ENCODE measurements at places on chromosomes 12 and 14.
A peak's percentile ranks its signal among the peaks of the same experiment; 100 is the strongest.

DNA sequence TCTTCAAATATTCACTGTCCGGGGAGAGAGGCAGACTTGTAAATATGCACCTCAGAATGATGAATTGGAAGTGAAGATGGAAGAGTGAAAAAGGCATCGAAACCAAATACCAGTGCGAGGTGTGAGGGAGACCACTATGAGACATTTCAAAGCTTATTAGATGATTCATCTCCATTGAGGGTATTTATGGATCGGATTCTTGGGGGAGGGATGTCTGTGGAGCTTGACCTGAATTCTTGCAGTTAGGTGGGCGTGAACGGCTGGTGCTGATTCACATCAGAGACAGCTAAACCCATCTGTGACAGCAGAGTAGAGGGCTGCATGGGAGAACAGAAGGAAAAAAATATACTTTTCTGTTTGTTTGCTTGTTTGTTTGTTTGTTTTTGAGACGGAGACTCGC, 677.2 kb downstream of the AACS start:
- no peak for DNase-seq

GRCh38 chr14:21891921-21892320, 218.3 kb upstream of the OR4E1 start:
- DNase-seq = no peak

DNA sequence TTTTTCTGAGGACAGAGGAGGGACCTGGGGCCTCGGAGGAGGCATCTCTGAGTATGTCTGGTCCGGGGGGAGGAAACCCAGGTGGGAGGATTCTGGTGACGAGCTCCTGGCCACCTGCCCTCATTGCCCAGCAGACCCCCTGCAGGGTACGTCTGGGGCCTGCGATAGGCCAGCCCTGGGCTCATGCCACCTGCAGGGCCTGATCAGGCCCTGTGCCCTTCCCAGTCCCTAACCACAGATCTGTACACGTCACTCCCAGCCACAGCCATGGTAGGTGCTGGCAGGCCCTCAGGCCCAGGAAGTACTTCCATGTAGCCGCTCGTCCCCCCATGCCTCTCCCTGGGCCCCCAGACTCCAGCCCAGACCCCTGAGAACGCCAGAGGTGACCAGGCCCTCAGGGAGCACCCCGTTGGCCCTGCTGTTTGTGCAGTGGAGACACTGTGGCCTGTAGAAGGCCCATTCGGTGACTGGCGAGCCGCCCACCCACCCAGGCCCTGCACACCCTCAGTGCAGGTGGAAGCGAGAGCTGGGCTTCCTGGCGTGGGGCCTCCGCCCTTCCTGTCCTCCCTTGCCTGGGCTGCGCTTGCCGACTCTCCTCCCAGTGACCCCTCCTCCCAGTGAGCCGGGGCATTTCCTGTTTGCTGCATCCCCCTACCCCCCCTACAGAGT, 5.7 kb downstream of the INF2 start:
- no peak for DNase-seq

DNA sequence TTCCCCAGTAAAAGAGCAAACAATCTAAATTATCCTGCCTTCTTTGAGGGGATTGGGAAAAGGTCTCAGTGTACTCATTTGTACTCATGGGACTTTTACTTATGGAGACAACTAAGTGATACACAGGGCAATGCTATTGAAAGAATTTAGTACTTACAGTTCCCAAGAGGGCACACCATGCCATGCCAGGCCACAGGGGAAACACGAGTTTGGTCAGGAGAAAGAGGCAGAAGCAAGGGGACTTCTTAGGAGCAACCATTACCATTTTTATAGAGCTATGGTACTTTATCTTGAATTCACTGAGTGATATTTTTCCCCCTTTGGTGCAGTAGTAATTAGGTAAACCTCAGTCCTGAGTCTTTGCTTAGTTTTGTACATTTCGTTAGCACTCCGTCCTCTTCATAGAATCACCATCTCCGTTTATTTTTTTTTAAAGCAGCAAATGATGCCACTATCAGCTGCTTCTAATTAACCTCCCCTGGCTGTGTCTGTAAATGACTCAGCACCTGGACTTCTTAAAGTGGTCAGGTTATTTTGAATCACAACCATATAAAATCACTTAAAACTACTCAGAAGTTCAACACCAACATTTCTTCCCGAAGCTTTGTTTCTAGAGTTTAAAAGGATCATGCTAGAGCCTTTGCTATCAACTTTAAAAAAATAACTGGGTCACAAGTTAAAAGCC, 5.9 kb upstream of the WASHC3 start:
- peak; percentile 39 for DNase-seq

DNA sequence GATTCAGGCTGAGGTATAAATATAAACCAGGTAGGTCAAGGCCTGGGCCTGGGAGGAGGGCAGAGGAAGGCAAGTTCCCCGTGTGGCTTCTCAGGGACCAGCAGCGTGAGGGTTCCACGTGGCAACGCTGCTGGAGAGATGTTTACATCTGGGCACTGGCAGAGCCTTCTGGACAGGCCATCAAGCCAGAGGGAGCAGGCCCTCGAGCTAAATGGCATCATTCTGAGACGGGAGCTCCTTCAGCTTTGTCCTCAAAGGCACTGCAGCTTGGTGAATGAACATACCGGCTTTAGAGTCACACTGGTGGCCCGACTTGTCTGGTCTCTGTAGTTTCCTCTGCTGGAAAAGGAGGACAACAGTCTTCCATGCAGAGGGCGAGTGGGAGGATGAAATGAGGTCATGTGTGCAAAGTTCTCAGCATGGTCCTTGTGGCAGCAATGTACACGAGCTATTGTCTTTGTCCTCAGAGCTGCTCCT, 231.3 kb downstream of the ZFP36L1 start:
- no peak for DNase-seq

DNA sequence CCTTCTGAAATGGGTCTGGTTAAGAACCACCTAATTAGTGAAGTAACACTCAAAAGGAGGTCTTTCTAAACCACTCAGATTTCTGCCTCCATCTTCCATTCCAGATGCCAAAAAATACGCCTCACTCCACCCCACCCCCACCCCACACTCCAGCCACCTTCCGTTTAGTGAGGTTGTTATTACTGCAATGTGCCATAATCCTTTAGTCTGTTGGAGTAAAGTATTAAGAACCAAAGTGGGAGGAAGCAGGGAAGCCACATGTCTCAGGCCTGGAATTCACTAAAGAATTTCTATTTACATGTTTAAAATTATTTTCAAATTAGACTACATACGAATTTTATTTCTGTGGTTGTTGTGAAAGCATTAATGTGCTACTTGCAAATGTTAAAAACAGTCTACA, 7.4 kb downstream of the KIF21A start:
- DNase-seq = no peak

GRCh38 chr12:54658306-54659264, 10.4 kb upstream of the DCD start:
- peak; percentile 38 for DNase-seq

DNA sequence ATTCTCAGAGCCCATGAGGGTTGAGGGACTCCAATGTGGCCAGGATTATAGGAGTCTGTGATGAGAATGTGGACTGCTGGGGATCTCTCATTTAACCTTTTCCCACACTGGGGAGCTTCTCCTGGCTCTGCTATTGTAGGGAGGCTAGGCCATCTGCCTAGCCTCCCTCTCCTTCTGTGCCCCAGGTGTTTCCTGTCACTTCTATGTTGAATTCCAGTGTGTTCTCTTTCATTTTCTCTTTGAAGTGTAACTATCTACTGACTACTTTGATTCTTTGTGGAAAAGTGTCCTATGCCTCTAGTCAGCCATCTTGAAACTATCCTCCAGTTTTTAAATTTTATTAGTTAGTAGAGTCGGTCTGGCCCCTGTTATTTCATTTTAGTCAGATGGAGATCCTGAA, 53.4 kb upstream of the ABCD2 start:
- DNase-seq = no peak

GRCh38 chr12:43285159-43285598, 266.8 kb downstream of the ADAMTS20 start:
- DNase-seq = peak; percentile 96

DNA sequence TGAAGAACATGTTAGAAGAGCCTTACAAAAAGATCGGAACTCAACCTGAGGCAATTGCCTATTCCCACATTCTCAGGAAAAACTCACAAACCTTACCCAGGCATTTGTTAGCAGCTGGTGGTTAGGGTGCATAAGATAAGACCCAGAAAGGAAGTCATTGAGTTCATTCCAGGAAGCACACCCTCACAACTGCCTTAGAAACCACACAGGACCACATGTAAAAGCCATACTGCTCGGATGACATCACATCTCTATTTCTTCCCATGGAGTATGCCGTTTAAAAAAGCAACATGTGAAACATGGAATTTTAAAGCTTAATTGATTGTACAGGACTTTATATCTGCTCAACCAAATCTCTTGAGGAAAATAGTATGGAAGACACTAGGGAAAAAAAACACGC, 411.2 kb downstream of the DAD1 start:
- DNase-seq = no peak

DNA sequence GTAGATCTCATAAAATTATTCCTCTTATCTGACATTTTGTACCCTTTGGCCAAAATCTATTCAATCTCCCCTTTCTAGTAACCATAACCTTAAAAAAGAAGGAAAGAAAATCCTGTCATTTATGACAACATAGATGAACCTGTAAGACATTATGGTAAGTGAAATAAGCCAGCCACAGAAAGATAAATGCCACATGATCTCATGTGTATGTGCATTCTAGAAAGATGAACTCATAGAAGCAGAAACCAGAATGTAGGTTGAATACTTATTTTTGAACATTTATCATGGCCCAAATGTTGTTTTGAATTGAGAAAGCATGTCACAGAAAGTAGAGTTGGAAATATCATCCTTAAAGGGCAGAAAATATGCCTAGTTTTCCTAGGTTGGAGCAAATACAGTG, 1053.6 kb downstream of the SLC6A15 start:
- no peak for DNase-seq

DNA sequence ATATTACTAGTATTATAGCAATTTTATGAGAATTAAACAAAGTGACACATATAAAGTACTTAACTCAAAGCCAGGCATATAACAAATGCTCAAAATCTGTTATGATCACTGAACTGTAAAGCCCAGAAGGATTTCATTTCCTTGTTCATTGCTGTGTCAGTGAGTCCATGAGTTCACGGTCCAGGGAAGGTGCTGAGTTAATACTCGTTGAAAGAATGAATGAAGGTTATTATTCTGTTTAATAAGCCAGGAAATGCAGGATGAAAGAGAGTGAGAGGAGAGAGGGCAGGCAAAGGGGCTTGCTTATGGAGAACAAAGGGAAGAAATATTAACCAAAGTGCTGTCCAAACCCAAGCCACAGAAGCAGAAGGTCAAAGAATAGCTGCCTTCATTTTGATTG, 40.2 kb upstream of the NT5DC3 start:
- no peak for DNase-seq

DNA sequence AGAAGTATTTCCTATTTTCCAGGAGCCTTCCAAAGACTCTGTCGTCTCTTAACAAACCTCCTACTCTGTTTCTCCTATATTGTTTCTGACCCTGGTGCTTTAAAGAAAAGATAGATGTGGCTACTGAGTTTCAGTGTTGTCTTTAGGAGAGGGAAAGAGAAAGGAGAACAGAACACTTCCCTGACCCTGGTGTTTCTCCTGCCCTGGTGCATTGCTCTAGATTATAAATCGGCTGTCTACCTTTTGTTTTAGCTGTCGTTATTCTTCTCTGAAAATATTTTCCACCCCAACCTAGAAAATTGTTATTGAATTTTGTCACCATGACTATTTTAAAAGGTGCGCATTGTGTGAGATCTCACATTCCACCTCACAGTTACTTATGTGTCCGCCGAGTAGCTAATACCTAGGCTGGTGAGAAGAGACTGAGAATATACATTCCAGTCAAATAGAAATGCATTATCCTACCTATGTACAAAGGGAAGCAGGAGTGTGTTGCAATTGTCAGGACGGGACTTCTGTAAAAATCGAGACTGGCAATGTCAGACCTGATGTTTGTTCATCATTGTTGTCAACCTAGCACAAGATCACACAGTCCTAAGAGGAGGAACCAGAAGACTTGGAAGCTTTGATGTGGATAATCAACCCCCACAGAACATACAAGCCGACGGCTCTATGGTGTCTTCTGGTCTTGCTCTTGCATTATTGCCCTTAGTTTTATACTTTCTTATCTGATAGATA, 108.7 kb upstream of the SLC38A4 start:
- no peak for DNase-seq

- DNase-seq = no peak
These were observed 5.0 kb upstream of the C1RL start for GRCh38 chr12:7114008-7114407.

GRCh38 chr14:74510959-74511409, 17.4 kb downstream of the ISCA2 start:
- DNase-seq = peak; percentile 36

DNA sequence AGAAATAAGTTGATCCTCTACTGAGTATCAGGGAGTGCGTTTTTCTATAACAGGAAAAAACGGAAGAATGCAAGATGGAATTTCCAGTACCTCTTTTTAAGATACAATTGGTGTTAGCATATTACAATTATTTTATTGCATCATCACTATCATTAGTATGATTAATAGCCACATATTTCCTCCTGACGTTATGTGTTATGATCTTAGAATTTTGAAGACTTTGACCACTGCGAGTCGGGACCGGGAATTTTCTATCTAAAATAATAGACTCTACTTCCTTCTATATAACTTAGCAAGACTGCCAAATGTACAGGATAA, 679 bp upstream of the SAV1 start:
- no peak for DNase-seq

DNA sequence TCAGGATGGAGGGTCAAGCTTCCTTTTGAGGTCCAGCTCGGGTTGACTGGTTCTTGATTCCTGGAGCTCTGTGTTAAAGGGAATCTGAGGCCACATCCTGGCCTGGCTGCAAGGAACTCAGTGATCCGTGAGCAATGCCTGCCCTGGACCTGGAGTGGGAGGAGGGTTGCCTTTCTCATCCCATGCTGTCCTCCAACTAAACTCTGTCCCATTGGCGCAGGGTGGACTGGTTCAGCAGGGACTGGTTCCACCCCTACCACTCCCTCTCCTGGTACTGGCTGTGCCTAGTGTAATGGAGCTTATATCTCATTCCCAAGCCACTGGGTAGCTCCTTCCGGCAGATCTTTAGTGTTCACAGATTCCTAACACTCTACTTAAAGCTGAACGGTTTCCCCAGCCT, 3.9 kb upstream of the CMKLR1 start:
- peak; percentile 2 for DNase-seq

- DNase-seq = no peak
These were observed at the start of gene SERPINA3 for GRCh38 chr14:94612174-94612573. SERPINA3 (plus strand) TSS chr14:94612391; CDS start chr14:94614442, 2,051 bp downstream.

DNA sequence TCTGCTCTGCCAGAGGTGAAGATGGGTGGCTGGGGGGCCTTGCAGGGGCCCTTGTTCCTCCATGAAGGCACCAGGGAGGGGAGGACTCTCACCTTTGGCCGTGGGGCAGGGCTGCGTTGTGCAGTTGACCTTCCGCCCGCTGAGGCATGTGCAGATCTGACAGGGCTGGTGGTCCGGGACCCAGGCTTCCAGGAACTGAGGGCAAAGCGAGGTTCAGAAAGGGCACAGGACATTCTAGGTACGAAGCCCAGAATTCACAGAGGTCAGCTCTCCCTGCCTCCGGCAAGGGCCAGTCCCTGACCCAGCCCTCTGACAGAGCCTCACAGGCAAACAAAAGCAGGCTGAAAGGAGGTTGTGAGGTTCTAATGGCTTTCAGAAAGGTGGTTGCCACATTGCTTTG, 40.4 kb upstream of the ANO2 start:
- DNase-seq = no peak

All from HCEC 1CT (cell line).